ENCODE measurements at places on chromosomes 6 and 20.

- DNase-seq: no peak
Observed at GRCh38 chr20:16257021-16257420, 316.2 kb downstream of the KIF16B start.

DNA sequence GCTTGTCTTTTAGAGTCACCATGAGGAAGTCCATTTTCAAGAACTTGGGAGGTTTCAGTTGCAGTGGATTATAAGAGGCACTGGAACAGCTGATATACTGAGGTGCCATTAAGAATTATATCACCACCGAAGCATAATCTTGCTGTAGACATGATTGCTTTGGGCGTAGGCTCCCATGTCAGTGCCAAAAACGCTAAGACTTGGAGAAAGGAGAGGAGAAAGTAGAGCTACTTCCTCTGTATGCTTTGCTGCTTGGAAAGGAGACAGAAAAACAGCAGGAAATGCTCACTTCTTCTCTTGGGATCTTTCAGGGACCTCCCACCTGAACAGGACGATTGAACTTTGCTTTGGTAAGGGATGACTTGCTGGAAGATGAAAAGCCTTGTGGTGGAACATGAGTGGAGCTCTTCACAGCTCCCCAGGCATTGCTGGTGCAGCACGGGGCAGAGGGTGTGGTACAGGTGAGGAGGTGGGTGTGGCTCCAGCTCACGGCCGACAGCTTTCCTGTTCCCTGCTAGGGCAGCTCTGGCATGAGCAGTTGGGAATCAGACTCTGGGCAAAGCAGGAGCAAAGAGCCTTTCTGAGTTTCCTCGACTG, 190.4 kb upstream of the JAG1 start:
- no peak for DNase-seq

DNA sequence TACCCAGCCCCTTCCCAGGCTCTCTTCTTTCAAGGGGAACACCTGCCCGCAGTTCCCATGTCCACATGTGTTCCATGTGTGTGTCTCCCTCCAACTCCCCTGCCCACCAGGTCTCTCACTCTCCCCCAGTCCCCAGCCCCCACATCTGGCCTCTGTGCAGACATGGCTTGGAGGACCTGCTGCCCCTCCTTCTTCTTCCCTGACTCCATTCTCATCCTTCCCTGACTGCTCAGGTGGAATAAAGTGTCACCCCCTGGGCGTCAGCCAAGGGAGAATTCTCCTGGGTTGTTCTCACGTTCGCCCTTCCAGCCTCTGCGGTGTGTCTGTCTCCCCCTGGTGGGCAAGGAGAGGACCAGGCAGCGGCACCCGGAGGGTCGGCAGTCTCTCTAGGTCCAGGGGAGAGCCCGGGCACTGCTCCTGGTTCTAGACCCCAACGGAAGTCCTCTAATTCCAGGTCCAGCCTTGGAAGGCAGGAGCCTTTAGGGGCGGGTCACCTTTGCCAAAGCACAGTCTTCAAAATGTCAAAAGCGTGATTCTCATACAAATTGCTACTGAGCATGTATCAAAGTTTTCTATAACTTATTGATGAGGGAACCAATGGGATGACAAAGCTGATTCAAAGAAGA, 50.5 kb downstream of the EBF4 start:
- peak; percentile 68 for DNase-seq

DNA sequence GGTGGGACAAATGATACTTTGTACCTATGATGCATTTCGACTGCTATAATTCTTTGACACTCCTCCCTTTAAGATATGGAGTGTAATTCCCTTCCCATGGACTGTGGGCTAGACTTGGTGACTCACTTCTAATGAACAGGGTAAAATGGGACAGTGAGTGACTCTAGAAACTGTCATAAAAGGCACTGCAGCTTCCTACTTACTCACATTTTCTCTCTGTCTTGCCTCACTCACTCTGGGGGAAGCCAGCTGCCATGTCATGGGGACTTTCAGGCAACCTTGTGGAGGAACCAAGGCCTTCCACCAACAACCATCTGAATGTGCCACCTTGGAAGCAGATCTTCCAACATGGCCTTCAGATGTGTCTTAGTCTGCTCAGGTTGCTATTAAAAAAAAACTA, 12.9 kb upstream of the GFOD1 start:
- no peak for DNase-seq

GRCh38 chr6:169296170-169296569, 42.5 kb upstream of the THBS2 start:
- no peak for DNase-seq
